ENCODE measurements at places on chromosomes 4 and X. TPM values are rescaled to one million over a fixed set of nuclear protein-coding genes. Genes with fewer than 3 reads are reported as not detected.
A peak's percentile ranks its signal among the peaks of the same experiment; 100 is the strongest.

GRCh38 chr4:105162123-105162796, 15.6 kb downstream of the TET2 start:
- no peak overlapping the region for H3K27ac ChIP-seq
- no peak for DNase-seq
- H3K4me1 ChIP-seq: no peaks in the 10 kb centered on the region
- H3K36me3 ChIP-seq: no peaks in the 10 kb centered on the region
- H3K4me3 ChIP-seq: no peak overlapping the region
- no peaks in the 10 kb centered on the region for H3K27me3 ChIP-seq

- H3K36me3 ChIP-seq: no peaks in the 10 kb centered on the region
- no peak for DNase-seq
- H3K27ac ChIP-seq: no peak overlapping the region
- H3K4me3 ChIP-seq: no peak overlapping the region
- no peaks in the 10 kb centered on the region for H3K4me1 ChIP-seq
Observed at GRCh38 chr4:6195602-6196319, 4.6 kb downstream of the JAKMIP1 start.

DNA sequence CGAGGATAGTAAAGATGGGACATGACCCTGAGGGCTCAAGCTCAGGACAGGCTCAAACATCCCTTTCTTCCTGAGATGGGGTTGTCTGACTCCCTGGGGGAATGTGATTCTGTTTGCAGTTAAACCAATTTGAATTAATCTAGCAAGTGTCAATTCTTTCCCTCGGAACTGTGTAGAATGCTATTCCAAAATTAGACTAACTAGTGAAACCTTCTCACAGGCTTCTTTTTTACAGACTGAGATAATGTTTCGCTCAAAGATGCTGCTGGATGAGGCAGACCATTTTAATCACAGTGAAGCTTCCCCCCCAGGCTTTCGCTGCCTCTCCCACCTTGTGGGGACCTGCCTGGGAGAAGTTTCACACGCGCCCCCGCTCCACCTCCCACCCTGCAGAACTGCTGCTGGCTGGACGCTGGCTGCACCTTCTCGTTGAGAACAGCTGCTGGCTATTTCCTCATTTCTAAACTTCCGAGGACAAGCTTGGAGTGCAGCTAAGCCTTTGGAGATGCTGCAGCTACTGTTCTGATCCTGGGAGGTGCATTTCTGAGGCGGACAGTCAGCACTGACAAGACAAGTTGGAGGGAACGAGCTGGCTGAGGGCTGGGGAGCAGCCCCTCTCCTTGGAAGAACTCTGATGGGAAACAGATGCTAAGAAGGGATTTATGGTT, 297.8 kb downstream of the RAPGEF2 start:
- no peaks in the 10 kb centered on the region for H3K27me3 ChIP-seq
- no peaks in the 10 kb centered on the region for H3K36me3 ChIP-seq
- no peak overlapping the region for H3K27ac ChIP-seq
- H3K4me3 ChIP-seq: no peak overlapping the region
- DNase-seq: no peak
- peaks cover 19% of the 10 kb centered on the region for H3K4me1 ChIP-seq

GRCh38 chr4:189060104-189060503, 880.6 kb upstream of the FRG1 start:
- DNase-seq: no peak
- no peak overlapping the region for H3K4me3 ChIP-seq
- H3K4me1 ChIP-seq: peaks cover 3% of the 10 kb centered on the region
- no peaks in the 10 kb centered on the region for H3K36me3 ChIP-seq
- H3K27me3 ChIP-seq: peaks cover 2% of the 10 kb centered on the region

DNA sequence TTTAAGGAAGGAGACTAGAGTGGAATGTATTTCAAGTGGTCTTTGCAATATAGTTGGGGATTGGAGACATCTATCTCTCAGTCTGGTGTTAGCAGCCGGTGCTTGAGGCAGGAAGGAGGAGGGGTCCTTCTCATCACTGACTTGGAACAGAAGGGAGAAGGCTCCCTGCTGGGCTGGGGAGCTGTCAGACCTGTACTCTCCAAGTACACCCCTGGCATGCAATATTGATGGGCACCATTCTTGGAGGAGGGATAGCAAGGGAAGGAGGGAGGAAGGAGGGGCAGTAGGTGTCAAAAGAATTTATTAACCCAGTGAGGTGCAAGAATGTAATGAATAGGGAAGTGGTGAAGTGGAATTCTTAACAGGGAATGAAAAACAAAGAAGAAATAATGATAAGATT, 338.8 kb downstream of the UNC5C start:
- no peaks in the 10 kb centered on the region for H3K36me3 ChIP-seq
- H3K4me3 ChIP-seq: no peak overlapping the region
- DNase-seq: no peak
- H3K27ac ChIP-seq: no peak overlapping the region
- no peaks in the 10 kb centered on the region for H3K27me3 ChIP-seq
- no peaks in the 10 kb centered on the region for H3K4me1 ChIP-seq

- H3K4me1 ChIP-seq: peaks cover 16% of the 10 kb centered on the region
- peak overlapping the region; percentile 39 for H3K27ac ChIP-seq
- no peaks in the 10 kb centered on the region for H3K36me3 ChIP-seq
- DNase-seq: no peak
- H3K4me3 ChIP-seq: no peak overlapping the region
Observed at GRCh38 chrX:52988985-52989917, 30.9 kb upstream of the FAM156A start.

- no peaks in the 10 kb centered on the region for H3K27me3 ChIP-seq
- H3K36me3 ChIP-seq: no peaks in the 10 kb centered on the region
- H3K4me1 ChIP-seq: no peaks in the 10 kb centered on the region
- DNase-seq: no peak
- H3K27ac ChIP-seq: no peak overlapping the region
- H3K4me3 ChIP-seq: no peak overlapping the region
Observed at GRCh38 chrX:7447801-7448499, 300.0 kb upstream of the PUDP start.

DNA sequence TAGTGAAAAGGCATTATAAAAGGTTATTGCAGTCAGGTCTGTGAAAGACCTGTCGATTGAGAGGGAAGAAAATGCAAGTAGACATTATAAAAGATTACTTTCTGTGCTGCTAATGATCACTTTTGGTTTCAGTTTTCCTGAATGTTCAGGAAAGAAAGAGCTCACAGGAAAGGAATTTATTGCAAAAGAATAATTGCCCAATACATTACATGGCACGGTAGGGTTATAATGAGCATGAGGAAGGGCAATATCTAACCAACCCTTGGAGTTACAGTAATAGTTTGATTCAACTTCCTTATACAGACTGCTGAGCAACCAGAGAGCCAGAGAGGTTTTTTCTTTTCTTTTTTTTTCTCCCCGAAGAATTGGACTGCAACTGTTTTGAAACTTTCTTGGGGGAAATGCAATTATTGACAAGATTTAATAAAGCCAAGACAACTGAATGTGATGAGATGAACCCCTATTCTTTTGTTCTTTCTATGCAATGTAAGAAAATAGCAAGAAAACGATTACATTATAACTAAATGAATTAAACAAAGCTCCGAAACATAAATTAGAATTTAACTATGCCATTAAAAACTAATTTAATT, 247.0 kb downstream of the C4orf33 start:
- H3K4me1 ChIP-seq: peaks cover 8% of the 10 kb centered on the region
- H3K27ac ChIP-seq: no peak overlapping the region
- no peaks in the 10 kb centered on the region for H3K36me3 ChIP-seq
- no peaks in the 10 kb centered on the region for H3K27me3 ChIP-seq

DNA sequence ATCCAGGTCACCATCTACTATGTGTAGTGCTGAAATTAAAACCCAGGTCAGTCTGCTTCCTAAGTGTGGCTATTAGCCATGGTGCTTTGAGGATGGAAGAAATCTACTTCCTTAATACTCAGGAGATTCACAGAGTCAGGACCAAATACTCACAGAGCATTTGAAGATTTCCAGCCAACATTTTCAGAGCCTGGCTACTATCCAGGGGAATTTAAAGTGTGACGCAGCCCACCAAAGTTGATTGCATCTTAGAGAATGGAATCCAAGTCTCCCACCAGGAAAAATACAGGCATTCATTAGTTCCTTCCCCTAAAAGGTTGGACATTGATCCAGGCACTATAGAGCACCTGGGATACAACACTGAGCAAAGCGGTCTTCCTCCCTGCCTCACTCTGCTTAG, 83.8 kb downstream of the HS3ST1 start:
- DNase-seq: no peak
- no peaks in the 10 kb centered on the region for H3K27me3 ChIP-seq
- no peak overlapping the region for H3K27ac ChIP-seq
- H3K4me3 ChIP-seq: no peak overlapping the region
- H3K36me3 ChIP-seq: no peaks in the 10 kb centered on the region
- no peaks in the 10 kb centered on the region for H3K4me1 ChIP-seq

- H3K27ac ChIP-seq: no peak overlapping the region
- peaks cover 56% of the 10 kb centered on the region for H3K27me3 ChIP-seq
- no peaks in the 10 kb centered on the region for H3K36me3 ChIP-seq
- no peak overlapping the region for H3K4me3 ChIP-seq
- DNase-seq: no peak
- H3K4me1 ChIP-seq: no peaks in the 10 kb centered on the region
Observed at GRCh38 chrX:40445691-40446090, 135.1 kb upstream of the ATP6AP2 start.

- peaks cover 10% of the 10 kb centered on the region for H3K4me1 ChIP-seq
- peaks cover 22% of the 10 kb centered on the region for H3K36me3 ChIP-seq
- H3K4me3 ChIP-seq: no peak overlapping the region
- H3K27me3 ChIP-seq: no peaks in the 10 kb centered on the region
- H3K27ac ChIP-seq: no peak overlapping the region
- no peak for DNase-seq
Observed at GRCh38 chr4:169727616-169728015, 30.1 kb downstream of the HPF1 start.

DNA sequence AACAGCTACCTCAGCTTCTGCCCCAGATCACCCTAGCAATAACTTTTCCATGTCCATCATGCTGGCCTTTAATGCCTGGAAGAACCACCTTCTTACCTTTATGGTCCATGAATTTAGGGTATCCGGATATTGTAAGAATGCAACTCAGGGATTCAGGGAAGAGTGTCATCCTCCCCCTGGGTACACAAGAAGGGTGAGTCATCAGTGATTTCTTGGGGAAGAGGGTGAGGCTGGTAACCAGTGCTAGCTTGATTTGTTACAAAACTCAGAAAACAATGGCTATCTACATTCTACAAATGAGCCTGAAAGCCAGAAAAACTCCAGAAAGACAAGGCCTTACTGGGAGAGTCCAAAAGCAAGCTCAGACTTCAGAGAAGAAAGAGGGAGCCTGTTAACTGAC, 10.4 kb upstream of the NALF2 start:
- peaks cover 42% of the 10 kb centered on the region for H3K27me3 ChIP-seq
- H3K4me3 ChIP-seq: no peak overlapping the region
- H3K4me1 ChIP-seq: no peaks in the 10 kb centered on the region
- H3K27ac ChIP-seq: no peak overlapping the region
- no peaks in the 10 kb centered on the region for H3K36me3 ChIP-seq

DNA sequence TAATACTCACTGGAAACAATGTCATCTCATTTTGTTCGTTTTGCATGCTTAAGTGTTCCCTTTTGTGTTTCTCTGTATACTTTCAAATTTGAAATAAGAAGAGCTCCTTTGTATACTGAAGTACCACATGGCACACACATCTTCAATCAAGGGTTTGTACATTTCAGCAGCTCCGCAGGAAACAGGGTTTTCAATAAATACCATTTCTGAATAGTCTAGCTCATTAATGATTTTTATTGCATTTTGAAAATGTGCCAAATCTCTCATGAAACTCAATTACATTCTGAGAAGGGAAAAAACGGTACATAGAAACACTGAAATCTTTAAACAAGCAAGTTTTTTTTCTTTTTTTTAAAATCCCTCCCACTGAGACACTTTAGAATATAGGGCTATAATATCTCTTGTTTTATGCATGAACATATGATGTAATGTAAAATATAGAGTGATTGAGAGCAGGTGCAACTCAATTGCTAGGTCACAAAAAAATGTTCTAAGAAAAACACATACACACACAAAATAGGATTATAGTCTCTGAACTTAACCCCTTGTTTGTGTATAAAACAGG, 914.2 kb upstream of the PCDH7 start:
- no peaks in the 10 kb centered on the region for H3K27me3 ChIP-seq
- DNase-seq: no peak
- H3K4me1 ChIP-seq: no peaks in the 10 kb centered on the region
- H3K36me3 ChIP-seq: no peaks in the 10 kb centered on the region
- no peak overlapping the region for H3K4me3 ChIP-seq

GRCh38 chrX:68995780-68996551, 167.1 kb downstream of the EFNB1 start:
- peaks cover 27% of the 10 kb centered on the region for H3K27me3 ChIP-seq
- H3K4me1 ChIP-seq: peaks cover 12% of the 10 kb centered on the region
- H3K27ac ChIP-seq: no peak overlapping the region
- no peak for DNase-seq
- H3K36me3 ChIP-seq: no peaks in the 10 kb centered on the region
- H3K4me3 ChIP-seq: no peak overlapping the region

- no peak overlapping the region for H3K4me3 ChIP-seq
- DNase-seq: peak; percentile 5
- H3K27ac ChIP-seq: no peak overlapping the region
- H3K4me1 ChIP-seq: no peaks in the 10 kb centered on the region
- H3K27me3 ChIP-seq: no peaks in the 10 kb centered on the region
Observed at GRCh38 chrX:139758809-139759208, 50.8 kb upstream of the MCF2 start.

GRCh38 chr4:156677131-156677531, 294.5 kb downstream of the PDGFC start:
- peak overlapping the region; percentile 40 for H3K27ac ChIP-seq
- no peaks in the 10 kb centered on the region for H3K36me3 ChIP-seq
- peaks cover 20% of the 10 kb centered on the region for H3K4me1 ChIP-seq

GRCh38 chr4:5706486-5707290, 1.7 kb downstream of the EVC2 start:
- no peaks in the 10 kb centered on the region for H3K27me3 ChIP-seq
- no peak for DNase-seq
- peak overlapping the region; percentile 87 for H3K4me3 ChIP-seq
- H3K4me1 ChIP-seq: peaks cover 23% of the 10 kb centered on the region
- peaks cover 5% of the 10 kb centered on the region for H3K36me3 ChIP-seq

- no peaks in the 10 kb centered on the region for H3K36me3 ChIP-seq
- peaks cover 12% of the 10 kb centered on the region for H3K4me1 ChIP-seq
- H3K27me3 ChIP-seq: no peaks in the 10 kb centered on the region
- no peak for DNase-seq
- H3K27ac ChIP-seq: peak overlapping the region; percentile 49
Observed at GRCh38 chrX:13387666-13388494, 68.0 kb upstream of the ATXN3L start.

DNA sequence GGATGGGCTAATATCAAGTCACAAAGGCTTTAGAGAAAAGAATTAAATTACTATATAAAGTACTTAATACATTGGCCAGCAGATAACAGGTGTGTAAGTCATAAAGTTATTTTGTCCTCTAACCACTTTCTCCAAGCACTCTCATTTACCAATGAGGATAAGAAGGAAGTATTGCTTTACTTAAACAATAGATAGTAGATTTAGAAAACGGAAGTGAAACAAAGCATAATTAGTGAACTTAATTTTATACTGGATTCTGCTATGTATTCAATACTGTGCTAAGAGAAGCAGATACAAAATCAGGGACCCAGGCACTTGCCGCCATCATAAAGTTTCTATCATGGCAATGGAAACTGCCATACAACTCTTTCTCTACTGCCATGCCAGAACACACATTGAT, 24.0 kb downstream of the AFM start:
- H3K4me3 ChIP-seq: no peak overlapping the region
- no peak overlapping the region for H3K27ac ChIP-seq
- H3K36me3 ChIP-seq: no peaks in the 10 kb centered on the region
- peaks cover 3% of the 10 kb centered on the region for H3K27me3 ChIP-seq
- no peak for DNase-seq

NPNT gene
- 0.59 TPM for total RNA-seq

TLL1 gene
- total RNA-seq: 0.36 TPM

RS1 gene
- total RNA-seq: not detected

UGT2B11 gene
- not detected for total RNA-seq

CCDC120 gene
- 1.2 TPM for total RNA-seq

IGFBP7 gene
- total RNA-seq: 715 TPM

SLC9A7 gene
- total RNA-seq: 42.0 TPM

APLN gene
- 0.72 TPM for total RNA-seq

UGT2B10 gene
- total RNA-seq: not detected
